ENCODE measurements at places on chromosomes 7 and 10.

- DNase-seq, result no peak
These were observed 17.2 kb upstream of the SLC18A3 start for GRCh38 chr10:49592726-49593563.

DNA sequence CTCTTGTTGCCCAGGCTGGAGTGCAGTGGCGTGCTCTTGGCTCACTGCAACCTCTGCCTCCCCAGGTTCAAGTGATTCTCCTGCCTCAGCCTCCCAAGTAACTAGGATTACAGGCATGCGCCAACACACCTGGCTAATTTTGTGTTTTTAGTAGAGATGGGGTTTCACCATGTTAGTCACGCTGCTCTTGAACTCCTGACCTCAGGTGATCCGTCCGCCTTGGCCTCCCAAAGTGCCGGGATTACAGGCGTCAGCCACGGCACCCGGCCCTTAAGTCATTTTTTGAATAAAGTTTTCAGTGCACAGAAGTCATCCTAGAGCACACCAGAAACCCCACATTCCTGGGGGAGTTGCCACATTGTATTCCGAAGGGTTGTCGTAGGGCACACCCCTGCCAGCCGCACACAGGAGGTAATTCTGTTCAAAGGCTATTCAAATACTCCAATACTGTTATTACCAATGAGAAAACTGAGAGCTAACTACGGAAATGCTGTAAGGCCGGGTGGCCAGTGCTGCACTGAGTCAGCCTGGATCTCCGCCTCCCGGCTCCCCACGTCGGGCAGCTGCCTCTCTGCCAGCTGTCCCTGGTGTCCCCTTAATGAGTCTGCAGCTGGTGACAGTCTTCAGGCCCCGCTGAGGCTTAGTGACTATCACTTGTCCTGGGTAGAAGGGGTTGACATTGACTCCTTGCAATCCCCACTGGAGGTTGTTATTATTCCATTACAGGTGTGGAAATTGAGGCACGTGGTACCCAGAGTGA, 8.6 kb upstream of the RFC2 start:
- no peak for DNase-seq

DNA sequence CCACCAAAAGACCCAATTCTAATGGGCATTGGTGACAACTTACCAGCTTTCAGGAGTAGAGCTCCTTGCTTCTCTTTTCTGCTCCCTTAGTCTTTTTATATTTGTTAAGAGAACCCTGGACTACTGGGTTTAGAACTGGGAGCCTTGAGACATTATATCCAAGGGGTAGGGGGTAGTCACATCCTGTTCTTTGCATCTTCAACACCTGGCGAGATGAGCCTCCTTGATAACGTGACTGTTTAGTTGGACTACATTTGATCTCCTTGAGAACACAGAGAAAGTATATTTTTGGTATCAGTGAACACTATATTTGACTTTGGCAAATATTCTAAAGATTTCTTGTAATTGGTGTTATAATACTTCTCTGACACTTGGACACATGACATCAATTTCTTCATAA, 9.0 kb upstream of the SMNDC1 start:
- no peak for DNase-seq

- DNase-seq, result no peak
These were observed 33.7 kb upstream of the CFAP46 start for GRCh38 chr10:132975831-132976682.

DNA sequence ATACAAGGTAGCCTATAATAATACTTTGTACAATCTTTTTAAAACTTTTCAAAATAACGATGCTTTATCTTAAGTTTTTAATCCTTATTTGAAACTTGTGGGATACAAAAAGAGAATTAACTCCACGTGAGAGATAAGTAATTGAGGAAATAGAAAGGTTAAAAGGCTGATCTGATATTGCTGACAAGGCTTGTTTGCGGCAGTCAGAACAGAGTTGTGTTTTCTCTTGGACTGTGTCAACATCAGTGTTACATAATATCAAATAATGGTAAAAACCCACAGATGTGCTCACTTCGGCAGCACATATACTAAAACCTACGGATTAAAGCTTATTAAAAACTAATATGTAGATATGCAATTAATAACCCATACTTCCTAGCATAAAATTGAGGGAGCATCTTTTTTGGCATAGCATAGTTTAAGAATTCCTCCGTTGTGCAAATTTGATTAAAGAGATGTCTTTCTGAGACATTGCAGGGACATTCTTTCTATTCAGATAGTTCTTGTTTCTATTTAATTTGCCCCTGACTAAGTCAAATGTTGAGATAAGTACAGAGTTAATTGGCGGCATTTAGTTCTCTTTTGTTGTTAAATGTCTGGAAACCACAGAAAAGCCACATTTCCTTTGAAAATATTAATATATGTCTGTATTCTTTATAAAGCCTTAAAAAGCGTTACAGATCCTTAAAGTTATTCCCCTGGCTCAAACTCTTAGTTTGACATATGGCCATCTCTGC, 63.3 kb downstream of the FAM185A start:
- DNase-seq, result no peak

DNA sequence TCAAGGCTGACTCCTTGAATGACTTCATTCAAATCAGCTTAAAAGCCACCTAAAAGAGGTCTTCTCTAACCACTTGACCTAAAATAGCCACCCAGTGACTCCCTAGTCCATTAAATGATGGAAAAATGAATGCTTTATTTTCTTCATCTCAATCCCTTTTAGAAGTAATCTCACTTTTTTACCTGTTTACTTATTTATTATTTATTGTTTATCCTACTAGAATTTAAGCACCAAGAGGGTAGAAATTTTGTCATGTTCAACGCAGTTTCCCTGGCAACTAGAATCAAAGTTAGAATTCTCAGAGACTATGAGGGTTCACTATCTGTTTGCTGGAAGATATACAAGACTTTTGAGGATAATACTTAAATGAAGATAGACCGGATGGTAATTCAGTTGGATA, at the start of gene LIPJ:
Gene LIPJ (plus strand): TSS at position 301 of the 400 bp plus-strand sequence. CDS start 3,926 bp downstream, outside the sequence.
- no peak for DNase-seq
